ENCODE measurements at places on chromosomes 1 and 21.
A peak's percentile ranks its signal among the peaks of the same experiment; 100 is the strongest.

GRCh38 chr21:42623694-42624093, 29.7 kb upstream of the PDE9A start:
- DNase-seq, result no peak

GRCh38 chr1:26045722-26046245, at the start of gene SLC30A2:
SLC30A2 (minus strand) TSS chr1:26046118; CDS start chr1:26045896, 222 bp downstream.
- DNase-seq, result no peak

DNA sequence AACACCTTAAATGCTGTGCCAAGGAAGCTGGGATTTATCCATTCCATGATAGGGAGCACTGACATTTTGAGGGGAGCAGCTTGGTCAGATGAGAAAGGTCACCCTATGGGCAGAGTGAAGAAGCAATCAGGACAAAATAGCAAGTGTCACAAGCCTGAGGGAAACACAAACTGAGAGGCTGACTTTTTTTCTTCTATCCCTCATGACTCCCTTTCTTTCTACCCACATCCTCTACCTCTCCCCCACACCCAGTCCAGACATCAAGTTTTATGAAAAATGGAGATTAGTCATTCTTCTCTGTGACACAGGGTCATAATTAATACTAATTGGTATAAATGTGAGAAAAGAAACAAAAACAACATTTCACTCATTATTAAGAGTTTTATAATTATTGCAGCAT, 103.1 kb downstream of the SLC25A24 start:
- DNase-seq, result no peak

DNA sequence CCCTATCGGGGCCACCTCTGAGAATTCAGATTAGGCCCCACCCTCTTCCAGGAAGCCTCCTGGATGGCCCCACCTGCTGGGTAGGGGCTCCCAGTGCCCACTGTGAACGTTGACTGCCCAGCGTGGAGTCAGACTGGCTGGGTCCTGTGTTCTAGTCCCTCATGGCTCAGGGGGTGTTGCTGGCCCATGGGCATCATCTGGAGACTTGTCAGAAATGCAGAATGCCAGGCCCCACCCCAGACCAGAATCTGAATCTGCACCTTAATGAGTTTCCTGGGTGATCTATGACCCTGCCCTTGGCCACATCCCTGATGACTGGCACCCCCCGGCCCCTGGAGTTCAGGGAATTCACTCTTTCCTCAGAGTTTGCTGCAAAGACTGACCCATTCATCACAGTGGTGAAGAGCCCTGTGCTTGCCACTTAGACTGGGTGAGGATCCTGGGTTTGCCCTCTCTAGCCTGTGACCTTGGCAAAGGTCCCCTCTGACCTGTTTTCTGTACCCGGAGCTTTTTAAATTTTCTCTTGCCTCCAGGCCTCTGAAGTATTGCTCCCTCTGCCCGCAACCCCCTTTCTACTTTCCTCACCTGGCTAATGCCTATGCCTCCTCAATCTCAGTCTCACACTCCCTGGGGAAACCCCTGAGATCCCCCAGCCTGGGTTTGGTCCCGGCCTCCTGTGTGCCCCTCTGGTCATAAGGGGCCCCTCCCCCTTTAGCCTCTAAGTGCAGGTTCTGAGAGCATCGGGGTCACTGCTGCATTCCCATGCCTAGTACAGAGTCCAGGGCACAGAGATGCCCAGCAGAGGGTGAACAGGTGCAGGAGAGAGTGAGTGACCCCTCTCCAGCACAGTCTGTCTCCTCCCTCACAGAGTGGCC, 184.2 kb downstream of the MATN1 start:
- no peak for DNase-seq

GRCh38 chr1:160309185-160309557, 24.2 kb upstream of the PEX19 start:
- DNase-seq, result no peak

GRCh38 chr1:78980511-78980910, 26.0 kb downstream of the ADGRL4 start:
- DNase-seq, result no peak

DNA sequence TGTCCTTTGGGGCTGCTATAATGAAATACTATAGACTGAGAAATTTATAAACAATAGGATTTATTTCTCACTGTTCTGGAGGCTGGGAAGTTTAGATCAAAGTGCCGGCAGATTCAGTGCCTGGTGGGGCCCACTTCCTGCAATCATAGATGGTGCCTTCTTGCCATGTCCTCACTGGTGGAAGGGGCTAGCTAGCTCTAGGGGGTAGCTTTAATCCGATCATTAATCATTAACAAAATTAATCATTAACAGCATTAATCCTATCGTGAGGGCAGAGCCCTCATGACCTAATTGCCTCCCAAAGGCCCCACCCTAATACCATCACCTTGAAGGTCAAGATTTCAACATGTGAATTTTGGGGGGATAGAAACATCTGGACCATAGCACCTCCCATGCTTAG, 124.3 kb downstream of the TRABD2B start:
- no peak for DNase-seq

DNA sequence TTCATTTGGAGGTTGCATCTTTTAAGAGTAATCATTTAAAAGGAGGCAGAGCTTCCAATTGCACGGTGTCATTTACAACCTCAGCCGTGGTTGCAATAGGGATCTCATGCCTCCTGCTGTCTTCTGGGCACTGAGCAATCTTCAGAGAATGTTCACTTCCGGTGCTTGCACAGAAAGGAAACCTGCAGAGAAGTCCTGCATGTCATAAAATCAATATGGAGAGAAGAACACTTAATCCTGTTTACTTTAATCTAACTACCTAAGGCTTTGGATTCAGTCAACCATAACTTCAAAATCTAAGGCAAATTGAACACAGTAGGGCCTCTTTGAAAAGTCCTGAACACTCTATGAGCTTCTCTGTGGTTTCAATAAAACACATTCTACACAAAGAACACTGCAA, 11.3 kb upstream of the MAP10 start:
- no peak for DNase-seq

DNA sequence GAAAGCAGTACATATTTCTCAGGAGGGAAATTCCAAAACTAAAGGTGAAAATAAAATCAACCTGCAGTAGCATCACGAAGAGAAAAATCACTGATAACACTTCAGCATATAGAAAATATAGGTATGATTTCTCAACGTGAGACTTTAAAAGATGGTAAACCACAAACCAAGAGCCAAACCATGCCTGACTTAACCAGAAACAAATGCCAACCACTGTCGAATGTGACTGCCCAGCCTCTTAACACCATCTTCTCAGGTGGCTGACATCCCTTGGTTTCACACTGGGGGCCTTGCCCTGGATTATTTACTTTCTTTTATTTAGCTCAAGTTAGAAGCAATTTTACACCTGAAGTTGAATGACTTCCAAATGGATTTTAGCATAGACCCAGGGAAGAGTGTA, 10.1 kb downstream of the HMGCS2 start:
- DNase-seq, result no peak

DNA sequence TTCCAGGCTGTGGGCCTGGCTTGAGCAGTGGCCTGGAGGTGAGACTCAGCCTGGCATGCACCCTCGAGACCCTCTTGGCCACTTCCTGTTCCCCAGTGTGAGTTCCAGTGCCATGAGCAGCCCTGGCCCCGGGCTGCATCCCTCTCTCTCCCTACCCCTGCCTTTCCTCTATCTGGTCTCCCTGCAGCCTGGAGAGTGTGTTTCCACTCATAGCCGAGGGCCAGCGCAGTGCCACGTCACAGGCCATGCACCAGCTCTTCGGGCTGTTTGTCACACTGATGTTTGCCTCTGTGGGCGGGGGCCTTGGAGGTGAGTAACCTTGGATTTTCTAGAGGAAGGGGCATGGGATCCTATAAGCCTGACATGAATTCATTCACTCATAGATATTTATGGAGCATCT, 13.6 kb downstream of the RHBG start:
- DNase-seq, result no peak

DNA sequence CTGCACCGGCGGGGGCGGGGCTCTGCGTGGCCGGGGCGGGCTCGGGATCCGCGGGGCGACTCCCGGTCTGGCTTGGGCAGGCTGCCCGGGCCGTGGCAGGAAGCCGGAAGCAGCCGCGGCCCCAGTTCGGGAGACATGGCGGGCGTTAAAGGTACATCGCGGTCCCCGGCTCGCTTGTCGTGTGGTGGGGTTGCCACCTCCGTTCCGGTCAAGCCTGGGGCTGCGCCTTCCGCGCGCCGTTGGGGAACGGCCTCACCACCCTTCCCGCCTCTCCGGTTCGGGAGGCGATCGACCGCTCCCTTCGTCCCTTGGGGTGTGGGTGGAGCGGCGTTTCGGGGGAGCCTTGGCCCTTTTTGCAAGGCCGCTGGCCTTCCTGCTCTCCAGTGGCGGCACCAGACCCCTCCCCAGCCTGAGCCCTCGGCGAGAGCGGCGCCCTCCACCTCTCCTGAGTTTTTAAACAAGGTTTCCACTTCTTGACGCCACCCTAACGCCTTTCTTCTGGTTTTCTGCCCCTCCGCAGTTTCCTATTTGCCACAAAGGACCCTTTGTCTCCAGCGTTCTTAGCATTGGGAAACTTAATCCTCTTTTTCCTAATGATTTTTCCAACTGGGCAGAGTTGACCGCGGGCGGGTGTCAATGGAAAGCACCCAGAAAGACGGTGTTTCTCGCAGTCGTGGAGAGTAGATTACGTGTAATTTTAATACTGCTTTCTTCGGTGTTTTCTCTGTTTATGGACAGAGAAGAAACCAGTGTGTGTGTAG, at the start of the genes LEPR and LEPROT:
TSS of gene LEPR (plus strand) at position 79 of the 761 bp plus-strand sequence. CDS start 144,898 bp downstream, outside the sequence.
TSS of gene LEPROT (plus strand) at position 79 of the 761 bp plus-strand sequence. CDS start at position 136, 57 bp downstream.
- DNase-seq, result no peak

GRCh38 chr21:33760641-33761440, 118.5 kb downstream of the ITSN1 start:
- DNase-seq, result no peak

GRCh38 chr21:16377857-16378256, 648.1 kb downstream of the USP25 start:
- no peak for DNase-seq

GRCh38 chr1:220527279-220527907, 543 bp upstream of the MARK1 start:
- no peak for DNase-seq

- no peak for DNase-seq
These were observed 70.7 kb upstream of the ZNF644 start for GRCh38 chr1:91092503-91092902.

GRCh38 chr1:226863446-226863845, 7.0 kb upstream of the PSEN2 start:
- no peak for DNase-seq

DNA sequence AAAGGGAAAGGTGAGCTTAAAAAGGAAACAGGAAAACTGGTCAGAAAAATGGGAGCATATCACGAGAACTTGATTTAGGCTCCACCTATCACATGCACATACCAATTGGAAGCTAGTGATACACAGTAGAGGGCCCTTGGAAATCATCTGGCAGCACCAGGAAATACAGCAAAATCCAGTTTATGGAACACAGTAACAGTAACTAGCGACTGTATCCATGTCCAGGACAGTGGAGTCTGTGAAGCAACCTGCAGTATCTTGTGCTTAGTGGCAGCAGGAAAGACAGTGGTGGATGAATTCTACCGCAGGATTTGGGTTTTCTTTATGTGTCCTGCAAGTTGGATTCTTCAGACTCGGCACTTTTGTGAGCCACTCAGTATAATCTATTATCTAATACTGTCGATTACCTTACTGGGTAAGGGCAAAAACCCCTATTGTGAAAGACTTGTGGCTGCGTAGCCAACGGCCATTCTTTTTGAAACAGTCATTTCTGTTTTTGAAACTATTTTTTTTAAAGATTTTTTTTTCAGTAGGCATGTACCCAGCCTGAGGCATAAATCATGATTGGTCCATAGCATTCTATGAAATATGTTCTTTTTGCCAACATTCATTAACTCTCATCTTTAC, 1.6 kb upstream of the KDM4A start:
- DNase-seq, result no peak

GRCh38 chr1:156342166-156342955, 4.0 kb downstream of the TSACC start:
- no peak for DNase-seq

DNA sequence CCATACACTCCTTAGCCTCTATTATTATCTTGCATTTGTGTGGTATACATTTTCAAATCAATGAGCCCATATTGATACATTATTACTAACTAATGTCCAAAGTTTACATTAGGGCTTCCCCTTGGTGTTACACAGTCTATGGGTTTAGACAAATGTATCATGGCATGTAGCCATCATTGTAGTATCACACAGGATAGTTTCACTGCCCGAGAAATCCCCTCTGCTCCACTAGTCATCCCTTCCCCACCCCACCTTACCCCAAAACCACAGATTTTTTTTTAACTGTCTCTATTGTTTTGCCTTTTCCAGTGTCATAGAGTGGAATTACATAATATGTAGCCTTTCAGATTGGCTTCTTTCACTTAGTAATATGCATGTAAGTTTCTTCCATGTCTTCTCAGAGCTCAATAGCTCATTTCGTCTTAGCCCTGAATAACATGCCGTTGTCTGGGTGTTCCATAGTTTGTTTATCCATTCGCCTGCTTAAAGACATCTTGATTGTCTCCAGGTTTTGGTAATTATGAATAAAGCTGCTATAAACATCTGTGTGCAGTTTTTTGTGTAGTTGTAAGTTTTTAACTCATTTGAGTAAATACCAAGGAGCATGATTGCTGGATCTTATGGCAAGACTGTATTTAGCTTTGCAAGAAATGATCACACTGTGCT, 86.4 kb upstream of the LYST start:
- DNase-seq, result peak; percentile 14

GRCh38 chr1:104648269-104648691, 898.6 kb downstream of the AMY1C start:
- DNase-seq, result no peak

DNA sequence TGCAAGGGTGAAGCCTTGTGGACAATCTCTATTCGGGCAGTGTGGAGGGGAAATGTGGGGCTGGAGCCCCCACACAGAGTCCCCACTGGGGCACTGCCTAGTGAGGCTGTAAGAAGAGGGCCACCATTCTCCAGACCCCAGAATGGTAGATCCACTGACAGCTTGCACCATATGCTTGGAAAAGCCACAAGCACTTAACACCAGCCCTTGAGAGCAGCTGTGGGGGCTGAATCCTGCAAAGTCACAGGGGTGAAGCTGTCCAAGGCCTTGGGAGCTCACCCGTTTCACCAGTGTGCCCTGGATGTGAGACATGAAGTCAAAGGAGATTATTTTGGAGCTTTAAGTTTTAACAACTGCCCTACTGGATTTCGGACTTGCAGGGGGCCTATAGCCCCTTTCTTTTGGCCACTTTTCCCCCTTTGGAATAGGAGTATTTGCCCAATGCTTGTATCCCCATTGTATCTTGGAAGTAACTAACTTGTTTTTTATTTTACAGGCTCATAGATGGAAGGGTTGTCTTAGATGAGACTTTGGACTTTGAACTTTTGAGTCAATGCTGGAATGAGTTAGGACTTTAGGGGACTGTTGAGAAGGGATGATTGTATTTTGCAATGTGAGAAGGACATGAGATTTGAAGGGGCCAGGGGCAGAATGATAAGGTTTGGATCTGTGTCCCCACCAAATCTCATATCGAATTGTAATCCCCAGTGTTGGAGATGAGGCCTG, 16.3 kb upstream of the COL6A1 start:
- no peak for DNase-seq

- no peak for DNase-seq
These were observed 35.7 kb downstream of the NCF2 start for GRCh38 chr1:183554577-183554976.

- DNase-seq, result no peak
These were observed 72.3 kb upstream of the ACTRT2 start for GRCh38 chr1:2948751-2949680.
